GM23338 (cell line): ENCODE measurements at places on chromosomes 2 and 18. TPM values are rescaled to one million over a fixed set of nuclear protein-coding genes. Genes with fewer than 3 reads are reported as not detected.

PAX8 gene
- 0.32 and 0.43 TPM in 2 replicates for polyA plus RNA-seq

TUBB8B gene
- polyA plus RNA-seq: 0.74 and 1.2 TPM in 2 replicates

TRABD2A gene
- polyA plus RNA-seq: 5.5 and 6.0 TPM in 2 replicates

CAPG gene
- polyA plus RNA-seq: 104 and 115 TPM in 2 replicates

PTMA gene
- polyA plus RNA-seq: 8,990 and 10,188 TPM in 2 replicates

TMEM37 gene
- 8.3 and 8.6 TPM in 2 replicates for polyA plus RNA-seq

SLC35G4 gene
- polyA plus RNA-seq: not detected in 2 replicates

UXS1 gene
- 38.4 and 48.7 TPM in 2 replicates for polyA plus RNA-seq

IL1F10 gene
- not detected in 2 replicates for polyA plus RNA-seq

RUFY4 gene
- 0.27 and 0.89 TPM in 2 replicates for polyA plus RNA-seq

WDPCP gene
- polyA plus RNA-seq: 8.8 and 10.7 TPM in 2 replicates

AAK1 gene
- 44.7 and 52.4 TPM in 2 replicates for polyA plus RNA-seq

ERFE gene
- polyA plus RNA-seq: 0.61 and 1.0 TPM in 2 replicates

MERTK gene
- 2.4 and 3.0 TPM in 2 replicates for polyA plus RNA-seq

BZW1 gene
- polyA plus RNA-seq: 105 and 118 TPM in 2 replicates

TIMM21 gene
- polyA plus RNA-seq: 76.7 and 97.6 TPM in 2 replicates

GPR75 gene
- 0.34 and 0.47 TPM in 2 replicates for polyA plus RNA-seq

ASPRV1 gene
- polyA plus RNA-seq: 0.54 and 0.60 TPM in 2 replicates

SLC8A1 gene
- polyA plus RNA-seq: 2.3 and 2.5 TPM in 2 replicates

NTSR2 gene
- 0.17 TPM in 1 of 2 replicates, not detected in the other for polyA plus RNA-seq

ASXL3 gene
- polyA plus RNA-seq: 0.23 and 0.33 TPM in 2 replicates

POTEC gene
- polyA plus RNA-seq: not detected in 2 replicates
